EL (cell line): ENCODE measurements at places on chromosomes 7 and 10.

- no peak for DNase-seq
Measured at GRCh38 chr10:124305984-124306383, 112.7 kb downstream of the OAT start.

DNA sequence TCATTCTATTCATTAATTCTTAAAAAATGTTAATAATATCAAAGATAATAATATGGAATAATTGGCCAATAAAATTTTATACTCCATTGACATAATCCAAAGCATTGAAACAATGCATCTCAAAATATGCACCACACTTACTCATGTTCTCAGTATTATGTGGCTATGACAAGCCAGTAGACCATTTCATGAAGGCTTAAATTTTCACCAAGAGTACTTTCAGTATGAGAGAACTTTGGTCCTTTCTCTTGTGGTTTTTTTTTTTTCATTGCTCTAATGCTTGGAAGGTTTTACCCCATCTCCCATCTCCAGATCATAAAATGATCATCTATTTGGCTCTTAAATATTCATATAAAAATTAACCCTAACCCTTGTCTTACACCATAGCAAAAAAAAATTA, 45.5 kb upstream of the TMEM140 start:
- no peak for DNase-seq

DNA sequence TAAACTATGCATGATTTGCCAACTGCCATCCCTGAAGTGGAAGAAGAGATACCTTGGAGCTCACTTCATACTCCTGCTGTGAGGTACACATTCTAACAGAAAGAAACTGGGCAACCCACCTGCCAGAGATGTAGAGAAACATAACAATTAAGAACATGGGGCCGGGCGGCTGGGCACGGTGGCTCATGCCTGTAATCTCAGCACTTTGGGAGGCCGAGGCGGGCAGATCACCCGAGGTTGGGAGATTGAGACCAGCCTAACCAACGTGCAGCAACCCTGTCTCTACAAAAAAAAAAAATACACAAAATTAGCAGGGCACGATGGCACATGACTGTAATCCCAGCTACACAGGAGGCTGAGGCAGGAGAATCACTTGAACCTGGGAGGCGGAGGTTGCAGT, 402.6 kb upstream of the ANKRD30A start:
- DNase-seq = no peak

GRCh38 chr10:8182806-8183205, 128.3 kb downstream of the GATA3 start:
- no peak for DNase-seq

GRCh38 chr7:111763221-111763801, 201.0 kb upstream of the IMMP2L start:
- DNase-seq = peak; percentile 50

- DNase-seq = no peak
Measured at GRCh38 chr10:113544392-113544791, 8.5 kb upstream of the HABP2 start.

DNA sequence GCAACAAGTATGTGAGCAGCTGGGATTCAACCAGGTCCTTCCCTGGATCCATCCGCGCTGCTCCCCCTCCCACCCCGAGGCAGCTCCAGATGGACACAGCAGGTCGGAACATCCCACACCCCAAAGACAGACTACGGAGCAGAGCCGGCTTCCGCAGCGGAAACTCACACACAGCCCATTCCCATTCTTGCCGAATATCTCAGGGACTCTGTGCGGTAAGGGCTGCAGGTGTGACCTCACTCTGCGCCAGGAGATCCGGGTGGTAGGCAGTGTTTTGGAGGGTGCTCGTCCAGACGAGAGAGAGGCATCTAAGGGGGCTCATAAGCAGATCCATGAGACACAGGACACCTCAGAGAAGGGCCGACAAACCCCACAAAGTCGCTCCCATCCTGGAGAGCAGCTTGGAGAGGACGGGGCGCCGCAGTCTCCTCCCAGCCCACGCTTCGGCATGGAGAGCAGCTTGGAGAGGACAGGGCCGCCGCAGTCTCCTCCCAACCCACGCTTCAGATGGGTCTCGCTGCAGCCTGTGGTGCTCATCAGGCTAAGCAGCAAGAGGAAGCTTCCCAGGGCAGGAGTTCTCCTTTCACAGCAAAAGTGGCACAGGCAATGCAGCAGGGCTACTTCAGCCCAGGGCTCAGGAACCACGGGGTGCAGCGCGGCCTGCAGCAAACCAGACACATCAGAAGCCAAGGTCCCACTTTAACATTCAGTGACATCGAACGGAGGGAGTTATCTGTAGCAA, 179.9 kb downstream of the DIP2C start:
- no peak for DNase-seq

DNA sequence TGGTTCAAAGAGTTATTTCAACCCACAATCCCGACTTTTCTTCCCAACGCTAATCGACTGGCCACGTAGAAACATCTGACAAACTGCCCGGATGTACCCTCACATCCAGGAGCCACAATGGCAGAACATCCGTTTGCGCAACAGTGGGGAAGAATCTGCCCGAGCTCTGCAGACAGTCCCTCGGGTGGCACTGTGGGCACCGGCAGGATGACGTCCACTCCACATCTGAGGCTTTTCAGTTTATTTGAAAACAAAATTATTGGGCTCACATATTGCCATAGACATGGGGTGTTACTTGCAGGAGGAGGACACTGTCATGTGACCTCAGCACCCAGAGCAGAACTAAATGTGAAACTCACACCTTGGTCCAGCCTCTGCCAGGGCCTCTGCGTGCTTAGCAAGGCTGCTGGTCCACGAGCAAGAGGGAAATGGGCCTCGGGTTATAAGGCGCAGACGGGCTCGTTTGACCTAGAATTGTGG, 84.1 kb downstream of the MKI67 start:
- no peak for DNase-seq

- no peak for DNase-seq
Measured at GRCh38 chr10:110074298-110074697, 66.5 kb downstream of the ADD3 start.

DNA sequence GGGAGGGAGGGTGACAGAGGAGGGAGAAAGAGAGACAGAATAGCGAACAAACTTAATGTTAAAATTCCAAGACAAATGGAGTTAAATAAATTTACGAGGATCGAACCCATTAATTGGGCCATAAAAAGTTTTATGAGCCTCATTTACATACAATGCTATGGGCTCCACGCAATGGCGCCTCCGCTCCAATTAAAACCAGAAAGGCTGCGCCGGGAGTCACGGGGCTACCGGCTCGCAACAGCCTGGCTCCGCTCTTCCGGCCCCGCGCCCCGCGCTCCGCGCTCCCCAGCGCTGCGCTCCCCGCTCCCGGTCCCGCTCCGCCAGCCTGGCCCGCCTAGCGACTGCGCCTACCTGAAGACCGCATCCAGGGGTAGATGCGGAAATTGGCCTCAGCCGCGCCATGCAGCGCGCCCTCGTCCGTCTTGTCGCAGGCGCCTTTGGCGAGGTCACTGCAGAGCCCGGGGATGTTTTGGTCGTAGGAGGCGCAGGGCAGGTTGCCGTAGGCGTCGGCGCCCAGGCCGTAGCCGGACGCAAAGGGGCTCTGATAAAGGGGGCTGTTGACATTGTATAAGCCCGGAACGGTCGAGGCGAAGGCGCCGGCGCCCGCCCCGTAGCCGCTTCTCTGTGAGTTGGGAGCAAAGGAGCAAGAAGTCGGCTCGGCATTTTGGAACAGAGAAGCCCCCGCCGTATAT, 513 bp downstream of the HOXA7 start:
- DNase-seq = peak; percentile 52

GRCh38 chr7:51312951-51313737, 3.5 kb downstream of the COBL start:
- no peak for DNase-seq

DNA sequence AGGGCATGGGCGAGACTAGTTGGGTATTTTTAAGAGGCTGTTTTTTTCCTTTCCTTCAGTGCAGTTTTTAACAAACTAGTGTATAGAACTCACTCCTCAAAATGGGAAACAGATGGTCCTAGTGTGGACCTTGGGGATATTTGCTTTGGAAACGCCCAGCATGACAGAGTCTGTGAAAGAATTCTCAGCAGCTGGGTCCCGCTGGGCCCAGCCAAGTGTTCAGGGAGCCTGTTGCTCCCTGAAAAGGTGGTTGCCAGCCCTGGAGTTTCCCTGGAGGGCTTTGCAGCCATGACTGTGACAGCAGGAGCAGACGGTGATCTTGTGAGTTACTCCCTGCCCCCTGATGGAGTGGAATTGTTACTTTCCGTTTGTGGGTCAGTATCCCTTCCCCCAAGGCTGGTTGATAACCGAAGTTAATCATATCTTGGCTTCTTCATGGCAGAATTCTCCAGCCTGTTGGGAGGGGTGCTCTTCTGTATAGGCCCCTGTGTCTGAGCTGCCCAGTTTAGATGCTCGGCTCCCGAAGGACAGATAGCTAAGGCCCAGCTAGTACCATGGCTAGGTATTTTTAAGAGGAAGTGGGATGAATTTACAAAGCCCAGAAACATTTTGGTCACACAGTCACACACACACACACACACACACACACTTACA, 278.6 kb upstream of the HABP2 start:
- peak; percentile 44 for DNase-seq

DNA sequence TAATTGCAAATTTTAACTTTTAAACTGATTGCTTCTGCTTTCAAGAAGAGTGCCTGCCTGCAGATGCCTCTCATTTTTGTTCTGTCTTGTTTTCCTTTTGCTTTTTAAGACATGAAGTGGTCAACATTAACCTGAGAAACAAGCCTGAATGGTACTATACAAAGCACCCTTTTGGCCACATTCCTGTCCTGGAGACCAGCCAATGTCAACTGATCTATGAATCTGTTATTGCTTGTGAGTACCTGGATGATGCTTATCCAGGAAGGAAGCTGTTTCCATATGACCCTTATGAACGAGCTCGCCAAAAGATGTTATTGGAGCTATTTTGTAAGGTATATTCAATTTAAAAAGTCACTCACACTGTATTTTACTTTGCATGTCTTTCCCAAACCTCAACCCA, 8.8 kb downstream of the GSTO2 start:
- no peak for DNase-seq

- no peak for DNase-seq
Measured at GRCh38 chr10:79354141-79354540, 6.9 kb downstream of the PPIF start.

GRCh38 chr7:151689196-151689971, 169.7 kb upstream of the RHEB start:
- no peak for DNase-seq

- DNase-seq = peak; percentile 85
Measured at GRCh38 chr7:74479961-74480829, 26.5 kb downstream of the GTF2IRD1 start.

DNA sequence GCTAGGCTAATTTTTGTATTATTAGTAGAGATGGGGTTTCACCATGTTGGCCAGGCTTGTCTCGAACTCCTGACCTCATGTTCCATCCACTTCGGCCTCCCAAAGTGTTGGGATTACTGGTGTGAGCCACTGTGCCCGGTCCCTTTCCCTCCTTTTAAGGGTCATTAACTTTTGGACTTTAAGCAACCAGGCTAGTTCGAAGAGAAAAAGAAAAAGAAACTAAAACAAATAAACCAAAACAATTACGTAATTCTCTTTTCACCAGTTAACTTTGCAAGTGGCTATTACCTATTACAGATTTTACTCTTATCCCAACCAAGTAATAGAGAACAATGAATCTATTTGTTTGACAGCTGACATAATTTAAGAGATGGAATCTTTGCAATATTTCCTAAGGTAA, 72.8 kb upstream of the SEMA3C start:
- DNase-seq = no peak

DNA sequence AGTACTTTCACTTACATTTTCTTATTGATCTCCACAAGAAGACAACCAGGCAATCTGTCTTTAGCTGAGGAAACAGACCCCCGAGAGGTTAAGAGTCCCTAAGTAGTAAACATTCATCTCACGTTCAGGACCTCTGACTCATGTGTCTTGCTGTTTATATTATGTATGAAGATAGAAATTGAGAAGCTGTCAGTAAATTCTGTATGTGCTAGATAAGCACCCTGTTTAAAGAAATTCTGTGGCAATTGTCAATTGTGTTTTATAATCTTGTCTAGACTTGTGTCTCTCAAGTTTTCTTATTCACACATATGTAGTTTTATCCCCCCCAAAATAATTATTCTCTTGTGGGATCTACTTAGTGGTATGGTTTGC, 14.5 kb downstream of the ADK start:
- peak; percentile 58 for DNase-seq

GRCh38 chr7:94738071-94738470, 82.1 kb upstream of the SGCE start:
- no peak for DNase-seq

DNA sequence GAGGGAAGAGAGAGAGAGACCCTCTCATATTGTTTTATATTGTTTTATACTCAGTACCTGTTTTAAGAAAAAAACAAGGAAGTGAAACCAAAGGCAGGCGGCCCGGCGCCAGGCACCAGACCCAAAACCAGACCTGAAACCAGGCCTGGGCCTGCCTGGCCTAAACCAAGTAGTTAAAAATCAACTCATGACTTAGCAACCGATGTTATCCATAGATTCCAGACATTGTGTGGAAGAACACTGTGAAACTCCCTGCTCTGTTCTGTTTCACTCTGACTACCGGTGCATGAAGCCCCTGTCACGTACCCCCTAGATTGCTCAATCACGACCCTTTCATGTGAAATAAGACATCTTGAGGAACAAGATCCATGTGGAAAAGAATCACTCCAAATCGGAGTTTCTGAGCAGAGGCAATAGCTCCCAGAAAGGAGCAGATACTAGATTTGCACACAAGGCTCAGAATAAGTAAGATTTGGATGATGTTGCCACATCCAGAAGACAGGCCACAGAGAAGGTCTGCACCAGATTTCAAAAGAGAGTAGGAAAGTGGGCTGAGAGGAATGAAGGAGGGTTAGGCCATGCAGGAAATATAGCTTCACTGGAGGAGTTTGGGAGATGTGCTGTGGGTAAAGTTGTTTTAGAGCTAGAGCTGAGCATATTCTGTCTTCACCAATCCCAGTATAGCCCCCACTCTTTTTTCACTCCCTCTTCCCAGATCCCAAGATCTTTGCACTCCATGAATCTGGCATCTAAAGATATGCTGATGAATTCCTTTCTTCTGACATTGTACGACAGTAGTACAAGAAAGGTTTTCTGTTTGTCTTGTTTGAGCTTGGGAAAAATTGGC, 8.8 kb upstream of the ZNF248 start:
- no peak for DNase-seq

DNA sequence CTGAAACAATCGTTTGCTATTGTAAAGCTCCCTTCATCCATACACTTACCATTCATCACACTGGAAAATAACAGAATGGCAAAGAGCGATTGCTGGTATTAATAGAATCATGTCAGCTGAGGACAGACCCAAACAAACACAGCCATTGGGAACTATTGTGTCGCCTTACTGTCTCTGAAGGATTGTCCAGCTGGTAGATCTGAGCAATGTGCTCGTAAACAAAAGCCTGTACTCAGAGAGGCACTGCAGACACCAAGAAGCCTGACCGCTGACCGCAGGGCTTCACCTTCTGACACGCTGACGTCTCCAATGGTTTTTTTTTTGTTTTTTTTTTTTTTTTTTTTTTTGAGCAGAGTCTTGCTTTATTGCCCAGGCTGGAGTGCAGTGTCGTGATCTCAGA, 151.0 kb upstream of the FRMD4A start:
- peak; percentile 25 for DNase-seq

GRCh38 chr10:100046021-100046486, 35.6 kb downstream of the CPN1 start:
- DNase-seq = peak; percentile 83

- no peak for DNase-seq
Measured at GRCh38 chr7:127638197-127638596, 13.8 kb upstream of the SND1 start.

GRCh38 chr10:125605167-125605566, 77.8 kb downstream of the TEX36 start:
- DNase-seq = peak; percentile 34
